GM12864 (cell line): ENCODE measurements at places on chromosomes 7 and 10.

GRCh38 chr10:116276981-116277380 lies 4.0 kb upstream of the GFRA1 start:
- no peak for DNase-seq

DNA sequence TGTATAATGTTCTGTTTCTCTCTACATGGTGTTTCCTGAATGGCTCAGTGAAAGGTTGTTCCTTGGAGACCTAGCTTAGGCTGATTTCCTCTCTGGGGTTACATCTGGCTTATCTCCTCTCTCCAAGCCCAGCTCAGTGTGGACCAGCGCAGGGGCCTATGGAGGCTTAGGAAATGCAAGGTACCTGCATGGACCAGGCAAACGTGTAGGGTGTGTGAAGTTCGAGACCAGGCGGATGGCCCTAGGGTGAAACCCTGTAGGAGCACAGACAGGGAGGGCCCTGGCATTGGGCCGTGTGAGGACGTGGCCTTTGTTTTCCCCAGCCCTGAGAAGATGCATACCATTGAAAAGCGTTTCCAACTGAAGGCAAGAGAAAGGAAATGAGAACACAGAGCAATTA lies 59.0 kb downstream of the DOCK1 start:
- no peak for DNase-seq

DNA sequence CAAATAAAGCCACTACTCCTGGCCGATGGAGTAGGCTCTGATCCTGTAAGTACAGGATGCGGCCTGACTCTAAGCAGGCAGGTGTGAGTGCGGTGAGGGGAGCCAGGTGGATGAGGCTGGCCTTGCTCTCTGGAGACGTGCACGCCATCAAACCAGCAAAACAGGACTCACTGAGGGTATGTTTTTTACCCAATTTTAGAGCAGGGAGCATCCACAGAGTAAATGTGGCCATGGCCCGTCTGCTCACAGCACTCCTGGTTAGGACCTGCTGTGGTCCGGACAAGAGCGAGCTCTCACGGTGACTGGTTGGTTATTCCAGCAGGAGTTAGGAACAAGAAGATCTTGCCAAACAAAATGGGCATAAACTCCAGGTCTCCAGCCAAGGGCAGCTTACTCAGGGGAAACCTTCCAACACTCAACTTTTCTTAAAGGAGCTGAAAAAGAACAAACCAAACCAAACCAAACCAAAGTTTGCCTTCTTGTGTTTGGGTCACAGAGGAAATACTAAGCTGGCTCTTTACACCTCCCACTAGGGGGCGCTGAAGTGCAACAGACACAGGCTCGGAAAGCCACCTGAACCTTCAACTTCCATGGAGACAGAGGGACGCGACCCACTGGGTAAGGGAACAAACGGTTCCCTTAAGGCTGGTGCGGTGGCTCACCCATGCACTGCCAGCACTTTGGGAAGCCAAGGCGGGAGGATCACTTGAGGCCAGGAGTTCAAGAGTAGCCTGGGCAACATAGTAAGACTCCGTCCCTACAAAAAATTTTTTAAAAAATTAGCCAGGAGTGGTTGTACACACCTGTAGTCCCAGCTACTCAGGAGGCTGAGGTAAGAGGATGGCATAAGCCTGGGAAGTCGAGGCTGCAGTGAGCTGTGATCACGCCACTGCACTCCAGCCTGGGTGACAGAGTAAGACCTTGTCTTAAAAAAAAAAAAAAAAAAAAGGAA lies 122.4 kb downstream of the CLEC2L start:
- peak; percentile 64 for DNase-seq

DNA sequence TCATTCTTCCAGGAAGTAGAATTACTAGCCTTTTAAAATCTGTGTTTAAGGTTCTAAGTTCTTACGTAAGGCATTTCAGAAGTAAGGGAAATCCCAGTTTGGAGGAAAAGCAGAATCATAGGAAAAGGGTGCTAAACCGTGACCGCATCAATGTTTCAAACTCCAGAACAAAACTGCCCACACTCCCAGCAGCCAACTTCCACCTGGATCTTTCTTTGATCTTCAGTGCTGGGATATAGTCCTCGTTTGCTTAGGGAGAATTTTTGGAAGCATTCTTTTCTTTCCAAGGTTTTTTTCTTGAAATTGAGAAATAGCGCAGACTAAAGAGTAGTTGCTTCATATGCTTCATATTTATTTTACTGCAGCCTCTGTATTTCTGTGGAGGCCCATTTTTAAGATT lies 8.9 kb downstream of the PROSER2 start:
- no peak for DNase-seq
